ENCODE measurements at places on chromosomes 7 and 10. TPM values are rescaled to one million over a fixed set of nuclear protein-coding genes. Genes with fewer than 3 reads are reported as not detected.
A peak's percentile ranks its signal among the peaks of the same experiment; 100 is the strongest.

The CALHM3 gene
- polyA plus RNA-seq = not detected

GRCh38 chr7:1106063-1106792 is 18.3 kb downstream of the GPER1 start:
- DNase-seq = peak; percentile 72

The ASB15 gene
- polyA plus RNA-seq = 5.1 TPM

DNA sequence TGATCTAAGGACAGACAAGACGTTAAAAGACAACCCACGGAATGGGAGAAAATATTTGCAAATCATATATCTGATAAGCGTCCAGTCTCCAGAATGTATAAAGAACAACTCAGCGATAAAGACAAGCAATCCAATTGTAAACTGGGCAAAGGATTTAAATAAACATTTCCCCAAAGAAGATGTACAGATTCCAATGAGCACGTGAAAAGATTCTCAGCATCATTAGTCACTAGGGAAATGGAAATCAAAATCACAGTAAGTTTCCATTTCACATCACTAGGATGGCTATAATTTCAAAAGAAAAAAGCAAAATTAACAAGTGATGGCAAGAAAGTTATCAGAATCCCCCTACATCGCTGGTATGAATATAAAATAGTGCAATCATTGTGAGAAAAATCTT is 316.1 kb downstream of the SFMBT2 start:
- DNase-seq = no peak

The KLF14 gene
- 1.6 TPM for polyA plus RNA-seq

DNA sequence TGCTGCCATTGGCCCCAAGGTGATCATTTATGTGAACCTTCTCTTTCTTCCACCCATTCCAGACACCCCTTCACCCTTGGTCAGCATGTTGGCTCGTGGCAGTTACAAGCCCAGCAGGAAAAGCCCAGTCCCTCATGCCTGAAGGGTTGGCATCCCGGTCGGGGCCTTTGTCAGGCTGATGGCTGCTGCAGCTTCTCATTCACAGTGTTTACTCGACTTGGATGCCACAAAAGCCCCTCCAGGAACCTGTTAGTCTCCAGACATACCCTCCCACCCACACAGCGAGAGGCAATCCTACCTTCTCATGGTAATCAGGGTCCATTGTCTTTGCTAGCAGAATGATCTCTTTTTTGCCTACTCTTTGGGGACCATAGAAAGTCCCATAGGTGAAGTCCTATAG is 200.8 kb upstream of the PFKP start:
- no peak for DNase-seq

DNA sequence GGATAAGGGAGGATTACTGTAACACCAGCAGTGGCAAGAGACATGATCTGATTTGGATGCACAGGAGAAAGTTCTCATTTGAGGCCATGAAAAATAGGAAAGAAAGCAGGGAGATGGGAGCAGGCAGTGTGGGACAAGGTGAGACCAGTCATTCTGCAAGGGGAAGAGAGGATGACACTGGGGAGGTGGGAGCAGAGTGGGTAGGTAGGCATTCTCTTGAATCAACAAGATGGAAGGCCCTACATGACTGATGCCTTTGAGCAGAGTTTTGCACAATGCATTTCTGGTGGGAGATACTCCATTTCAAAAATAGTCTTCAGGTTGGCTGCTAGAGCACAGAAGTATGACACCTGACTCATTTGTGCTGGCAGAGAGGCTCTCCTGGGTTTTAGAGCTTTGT is 10.5 kb downstream of the RPS24 start:
- DNase-seq = no peak

GRCh38 chr10:21519397-21519933 is 6.0 kb downstream of the SKIDA1 start:
- peak; percentile 76 for DNase-seq

- DNase-seq = peak; percentile 77
These were observed 50.2 kb downstream of the CXCL12 start for GRCh38 chr10:44334621-44335184.

- peak; percentile 57 for DNase-seq
These were observed 76.8 kb upstream of the IKZF1 start for GRCh38 chr7:50227726-50228125.

DNA sequence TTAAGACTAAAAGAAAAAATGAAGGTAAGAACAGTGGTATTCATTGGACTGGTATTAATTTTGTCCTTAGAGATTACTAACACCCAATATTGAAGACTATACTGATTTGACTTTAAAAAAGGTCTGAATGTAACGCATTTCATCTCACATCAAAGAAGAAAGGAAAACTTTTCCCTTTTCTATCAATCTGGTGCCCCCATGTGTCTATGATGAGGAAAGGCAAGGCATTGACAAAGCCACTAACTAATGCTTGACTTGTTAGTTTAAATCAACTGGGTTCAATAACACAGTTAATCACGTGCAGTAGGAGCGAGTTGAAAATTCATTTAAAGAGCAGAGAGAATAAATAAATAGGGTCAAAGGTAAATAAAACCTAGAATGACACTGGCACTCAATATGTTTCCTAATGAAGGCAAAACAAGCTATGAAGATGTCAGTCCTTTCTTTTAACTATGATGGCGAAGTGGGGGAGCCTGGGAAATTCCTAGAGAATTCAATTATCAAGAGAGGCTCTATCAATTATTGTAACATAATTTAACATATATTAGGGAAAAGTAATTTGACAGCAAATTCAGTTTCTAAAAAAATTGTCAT is 180.9 kb downstream of the ANK3 start:
- DNase-seq = peak; percentile 55

DNA sequence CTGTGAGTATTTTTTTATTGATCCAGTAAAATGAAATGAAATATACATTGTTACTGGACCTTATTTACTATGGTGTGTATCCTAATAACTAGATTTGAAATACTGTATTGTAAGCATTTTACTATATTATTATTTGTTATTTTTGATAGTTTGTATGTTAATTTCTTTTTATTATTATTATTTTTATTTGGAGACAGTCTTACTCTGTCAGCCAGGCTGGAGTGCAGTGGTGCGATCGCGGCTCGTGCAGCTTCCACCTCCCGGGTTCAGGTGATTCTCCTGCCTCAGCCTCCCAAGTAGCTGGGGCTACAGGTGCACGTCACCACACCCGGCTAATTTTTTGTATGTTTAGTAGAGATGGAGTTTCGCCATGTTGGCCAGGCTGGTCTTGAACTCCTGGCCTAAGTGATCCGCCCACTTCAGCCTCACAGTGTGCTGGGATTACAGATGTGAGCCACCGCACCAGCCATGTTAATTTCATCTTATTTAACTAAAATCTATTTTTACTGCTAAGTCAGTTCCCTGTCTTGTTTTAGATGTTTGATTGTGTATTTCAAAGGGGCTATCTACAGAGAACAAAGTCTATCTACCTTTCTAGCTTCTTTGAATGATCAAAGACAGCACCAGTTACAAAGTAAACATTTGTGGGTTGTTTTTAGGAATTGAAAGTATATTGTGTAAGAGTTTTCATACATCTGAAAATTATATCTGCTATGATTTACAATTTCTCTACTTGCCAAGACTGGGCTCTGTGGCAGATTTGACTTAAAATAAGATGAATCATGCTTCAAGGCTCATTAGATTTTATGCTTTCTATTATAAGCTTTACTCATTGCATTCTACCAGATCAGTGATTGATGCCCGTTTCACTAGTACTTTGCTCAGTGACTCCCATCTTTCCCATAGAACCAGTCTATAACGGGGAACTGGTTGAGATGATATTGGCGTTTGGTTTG is 41.6 kb downstream of the CDC123 start:
- DNase-seq = no peak

The VGF gene
- not detected for polyA plus RNA-seq

All from muscle of leg (tissue), 16 donors.